ENCODE measurements at places on chromosomes 12 and 14.

DNA sequence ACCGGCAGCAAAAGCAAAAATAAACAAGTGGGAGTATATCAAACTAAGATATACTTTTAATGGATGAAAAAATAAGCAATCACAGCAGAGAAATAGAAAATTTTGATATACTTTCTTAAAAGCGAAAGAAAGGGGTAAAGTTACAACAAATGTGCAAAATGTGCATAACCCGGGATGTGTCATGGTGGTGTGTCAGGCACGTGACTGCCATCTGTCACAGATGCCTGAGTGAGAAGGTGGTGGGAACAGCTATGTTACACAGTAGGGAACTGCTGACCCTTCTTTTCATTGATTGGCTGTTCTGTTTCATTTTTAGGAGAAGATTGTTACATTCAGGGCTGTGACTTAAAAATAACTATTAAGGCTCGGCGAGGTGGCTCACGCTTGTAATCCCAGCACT is 168.1 kb upstream of the PELI2 start:
- DNase-seq: no peak

DNA sequence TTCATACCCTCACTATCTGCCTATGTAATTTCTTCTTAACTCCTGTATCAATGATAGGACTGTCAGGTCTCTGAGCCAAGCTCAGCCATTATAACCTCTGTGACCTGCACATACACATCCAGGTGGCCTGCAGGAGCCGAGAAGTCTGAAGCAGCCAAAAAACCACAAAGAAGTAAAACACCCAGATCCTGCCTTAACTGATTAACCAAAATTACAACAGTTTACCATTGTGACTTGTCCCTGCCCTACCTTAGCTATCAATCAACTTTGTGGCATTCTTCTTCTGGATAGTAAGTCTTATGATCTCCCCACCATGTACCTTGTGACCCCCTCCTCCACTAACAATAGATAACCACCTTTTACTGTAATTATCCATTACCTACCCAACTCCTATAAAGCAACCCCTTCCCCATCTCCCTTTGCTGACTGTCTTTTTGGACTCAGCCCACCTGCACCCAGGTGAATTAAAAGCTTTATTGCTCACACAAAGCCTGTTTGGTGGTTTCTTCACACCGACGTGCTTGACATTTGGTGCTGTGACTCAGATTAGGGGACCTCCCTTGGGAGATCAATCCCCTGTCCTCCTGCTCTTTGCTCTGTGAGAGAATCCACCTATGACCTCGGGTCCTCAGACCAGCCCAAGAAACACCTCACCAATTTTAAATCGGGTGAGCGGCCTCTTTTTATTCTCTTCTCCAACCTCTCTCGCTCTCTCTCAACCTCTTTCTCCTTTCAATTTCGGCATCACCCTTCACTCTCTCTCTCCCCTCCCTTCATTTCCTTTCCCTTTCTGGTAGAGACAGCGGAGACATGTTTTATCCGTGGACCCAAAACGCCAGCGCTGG is 11.5 kb upstream of the LGMN start:
- no peak for DNase-seq

DNA sequence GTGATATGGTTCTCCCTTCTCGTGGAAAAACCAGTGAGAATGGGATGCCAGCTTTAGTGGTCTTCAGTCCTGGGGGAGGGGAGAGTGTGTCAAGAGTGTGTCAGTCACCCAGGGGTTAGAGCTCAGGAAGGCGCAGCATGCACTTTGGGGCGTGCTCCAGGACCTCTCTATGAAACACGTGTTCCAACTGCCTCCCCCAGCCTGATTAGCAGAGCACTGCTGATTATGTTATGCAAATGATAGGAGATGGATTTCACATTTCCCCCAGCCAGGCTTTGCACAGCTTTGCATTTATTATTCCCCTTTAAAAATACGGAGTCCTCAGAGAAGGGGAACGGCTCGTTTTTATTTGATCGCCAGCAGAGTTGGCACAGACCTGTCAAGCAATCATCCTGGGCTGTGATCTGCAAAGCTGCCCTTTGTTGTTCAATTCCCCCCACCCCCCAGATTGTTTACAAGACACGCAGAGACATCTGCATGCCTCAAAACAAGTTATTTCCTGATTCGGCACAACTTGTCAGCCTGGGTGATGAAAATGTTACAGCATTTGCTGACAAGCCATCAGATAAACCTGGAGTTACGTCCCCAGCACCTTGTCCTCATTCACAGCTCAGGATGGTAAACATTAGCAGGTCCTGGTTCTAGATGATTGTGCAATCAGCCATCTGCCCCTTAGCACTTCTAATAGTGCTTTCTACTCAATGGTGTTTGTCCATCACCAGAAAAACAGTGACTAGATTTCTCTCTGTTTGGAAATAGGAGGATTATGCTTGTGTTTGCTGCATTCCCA is 196.5 kb downstream of the NOVA1 start:
- no peak for DNase-seq

DNA sequence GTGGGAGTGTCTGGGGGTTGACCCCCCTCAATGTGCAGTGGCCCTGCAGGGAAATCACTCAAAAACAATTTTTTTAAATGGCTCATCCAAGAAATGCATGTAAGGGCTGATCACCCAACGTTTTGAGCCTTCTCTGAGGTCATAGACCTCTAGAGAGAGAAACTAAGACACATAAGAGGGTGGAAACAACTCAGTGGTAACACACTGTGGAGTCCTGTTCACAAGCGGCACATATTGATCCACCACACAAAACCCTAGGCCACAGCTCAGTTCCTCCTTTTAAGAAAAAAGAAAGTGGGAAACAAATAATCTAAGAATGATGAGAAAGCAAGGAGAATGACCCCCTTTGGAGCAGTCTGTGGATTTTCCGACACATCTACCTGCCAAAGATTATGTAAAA is 83.0 kb upstream of the METAP2 start:
- no peak for DNase-seq

- DNase-seq: no peak
Measured at GRCh38 chr12:13367973-13368372, 171.4 kb downstream of the EMP1 start.

- DNase-seq: no peak
Measured at GRCh38 chr14:100522616-100523099, 64.6 kb downstream of the BEGAIN start.

GRCh38 chr12:92028441-92028709 is 117.3 kb downstream of the BTG1 start:
- DNase-seq: no peak

DNA sequence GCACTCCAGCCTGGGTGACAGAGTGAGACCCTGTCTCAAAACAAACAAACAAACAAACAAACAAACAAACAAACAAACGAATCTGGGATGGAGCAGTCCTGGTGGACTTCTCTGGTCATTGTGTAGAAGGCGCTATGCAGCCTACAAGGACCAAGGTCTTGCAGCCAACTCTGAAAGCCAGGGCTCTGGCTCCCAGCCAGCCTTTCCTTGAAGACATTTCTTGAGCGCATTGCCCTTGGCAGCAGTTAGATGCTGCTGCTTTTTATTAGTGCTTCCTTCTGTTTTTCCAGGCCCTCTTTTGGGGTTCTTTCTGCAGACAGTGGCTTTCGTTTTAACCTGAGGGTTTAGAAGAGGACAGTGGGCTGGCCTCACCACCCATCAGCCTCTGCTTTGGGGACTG is 20.2 kb downstream of the CCDC177 start:
- no peak for DNase-seq

DNA sequence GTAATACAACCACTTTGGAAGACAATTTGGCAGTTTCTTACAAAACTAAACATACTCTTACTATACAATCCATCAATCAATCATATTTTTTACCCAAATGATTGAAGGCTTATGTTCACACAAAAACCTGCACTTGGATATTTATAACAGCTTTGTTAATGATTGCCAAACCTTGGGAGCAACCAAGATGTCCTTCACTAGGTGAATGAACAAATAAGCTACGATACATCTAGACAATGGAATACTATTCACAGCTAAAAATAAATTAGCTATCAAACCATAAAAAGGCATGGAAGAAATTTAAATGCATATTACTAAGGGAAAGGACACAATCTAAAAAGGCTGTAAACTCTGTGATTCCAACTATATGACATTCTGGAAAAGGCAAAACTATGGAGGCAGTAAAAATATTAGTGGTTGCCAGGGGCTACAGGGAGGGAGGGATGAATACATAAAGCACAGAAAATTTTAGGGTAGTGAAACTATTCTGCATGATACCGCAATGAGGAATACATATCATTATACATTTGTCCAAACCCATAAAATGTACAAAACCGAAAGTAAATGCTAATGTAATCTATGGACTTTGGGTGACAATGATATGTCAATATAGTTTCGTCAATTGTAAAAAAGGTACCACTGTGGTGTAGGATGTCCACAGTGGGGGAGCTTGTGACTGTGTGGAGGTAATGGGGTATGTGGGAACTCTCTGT is 70.5 kb downstream of the GPR65 start:
- DNase-seq: no peak

- no peak for DNase-seq
Measured at GRCh38 chr12:99772274-99772673, 124.7 kb downstream of the GARIN6 start.

- no peak for DNase-seq
Measured at GRCh38 chr12:29782871-29783772, 620 bp downstream of the TMTC1 start.

DNA sequence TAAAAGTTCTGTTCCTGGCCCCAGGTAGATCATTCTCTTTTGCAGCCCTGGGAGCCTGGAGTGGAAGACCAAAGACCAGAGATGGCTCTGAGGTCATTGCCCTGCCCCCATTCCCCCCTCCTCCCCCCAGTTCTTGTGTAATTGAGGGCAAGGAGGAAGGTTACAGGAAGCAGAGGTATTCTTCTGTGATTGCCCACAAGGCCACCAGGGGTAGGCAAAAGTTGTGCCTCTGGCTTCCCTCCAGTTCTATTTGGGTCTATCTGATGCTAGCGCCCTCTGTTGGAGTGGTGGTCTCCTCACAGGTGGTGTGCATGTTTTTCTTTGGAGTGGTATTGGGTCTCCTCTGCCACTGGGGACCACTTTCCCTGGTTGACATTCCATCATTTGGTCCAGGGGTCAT is 41.2 kb upstream of the CRY1 start:
- DNase-seq: peak; percentile 11

- no peak for DNase-seq
Measured at GRCh38 chr12:25397001-25397400, 146.3 kb upstream of the KRAS start.

DNA sequence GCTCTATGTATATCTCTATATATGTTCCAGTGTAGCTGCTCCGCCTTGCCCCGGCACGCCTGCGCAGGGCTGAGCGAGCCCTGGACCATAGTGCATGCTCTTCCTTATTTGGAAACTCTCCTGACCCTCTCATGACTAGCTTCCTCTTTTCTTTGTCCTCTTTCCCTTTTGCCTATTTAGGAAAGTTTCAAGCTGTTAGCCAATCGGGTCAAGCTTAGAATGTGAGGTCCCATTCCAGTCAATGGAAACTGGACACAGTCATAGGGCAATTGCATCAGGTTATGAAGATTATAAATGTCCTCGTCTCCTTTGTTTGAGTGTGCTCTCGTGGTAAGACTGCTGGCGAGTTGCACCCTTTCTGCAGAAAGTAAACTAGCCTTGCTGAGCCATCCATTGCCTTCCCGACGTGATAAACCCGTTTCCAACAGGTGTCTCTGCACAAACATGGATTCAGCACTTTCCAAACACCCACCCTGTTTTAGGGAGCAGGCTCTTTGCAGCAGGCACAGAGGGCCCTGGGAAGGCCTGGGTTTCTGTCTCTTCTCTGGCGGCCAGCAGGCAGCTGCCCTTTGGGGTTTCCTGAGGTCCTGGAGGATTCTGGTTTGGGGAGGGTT is 30.9 kb downstream of the CCDC92 start:
- no peak for DNase-seq

DNA sequence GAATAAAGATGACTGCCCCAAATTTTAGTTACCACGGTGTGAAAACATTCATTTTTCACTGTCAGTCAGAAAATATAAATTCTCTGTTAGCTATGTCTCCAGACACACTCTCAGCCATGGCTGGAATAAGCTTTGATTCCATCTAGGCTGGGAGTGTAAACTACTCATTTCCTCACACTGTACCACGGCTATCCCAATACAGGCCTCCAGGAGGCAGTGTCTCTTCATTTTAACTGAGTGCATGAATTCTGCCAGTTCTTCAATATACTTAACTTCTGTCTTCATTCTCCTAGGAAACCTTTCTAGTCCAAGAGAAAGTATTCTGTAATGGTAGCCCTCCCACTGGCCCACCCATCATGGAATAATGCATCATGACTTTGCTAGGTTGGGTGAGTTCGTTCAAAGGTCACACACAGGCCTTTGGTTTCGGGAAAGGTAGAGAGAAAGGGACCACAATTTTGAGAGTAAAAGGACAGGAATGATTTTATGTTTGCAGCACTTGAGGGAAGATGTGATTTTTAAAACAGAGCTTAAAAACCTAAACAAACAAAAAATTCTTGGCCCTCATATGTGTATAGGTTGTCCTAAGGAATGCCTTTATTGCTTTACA is 381.1 kb downstream of the SEC23A start:
- DNase-seq: no peak

DNA sequence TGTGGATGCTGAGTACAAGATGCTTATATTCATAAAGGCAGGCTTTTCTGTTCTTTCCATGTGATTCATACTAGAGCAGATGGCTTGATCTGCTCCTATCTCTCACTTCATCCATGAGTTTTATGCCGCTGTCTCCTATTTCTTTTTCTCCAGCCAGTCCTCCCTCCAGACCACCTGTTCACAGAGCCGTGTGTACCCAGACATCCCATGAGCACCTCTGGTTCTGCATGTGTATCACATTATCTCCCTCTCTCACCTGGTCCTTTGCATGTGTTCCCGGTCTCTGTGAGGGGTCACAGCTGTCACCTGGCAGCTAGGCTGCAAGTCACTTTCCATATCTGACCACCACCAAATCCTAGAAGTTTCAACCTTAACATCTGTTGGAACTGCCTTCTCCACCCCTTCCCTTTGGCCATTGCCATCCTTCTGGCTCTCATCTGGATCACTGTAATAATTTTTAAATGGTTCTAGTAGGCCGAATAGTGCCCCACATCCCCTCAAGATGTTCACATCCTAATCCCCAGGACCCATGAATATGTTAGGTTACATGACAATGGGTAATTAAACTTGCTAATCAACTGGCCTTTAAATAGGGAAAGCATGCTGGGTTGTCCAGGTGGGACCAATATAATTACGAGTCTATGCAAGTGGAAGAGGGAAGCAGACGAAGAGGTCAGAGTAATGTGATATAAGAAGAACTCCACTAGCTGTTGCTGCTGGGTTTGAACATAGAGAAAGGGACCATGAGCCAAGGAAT is 168.1 kb downstream of the SNAPC1 start:
- DNase-seq: no peak

Measured in activated CD4-positive, alpha-beta T cell treated with anti-CD3 and anti-CD28 coated beads, Interleukin-2, amount 50 U/mL, for 1 hour (primary cell).